ENCODE measurements at places on chromosomes 7 and 10. TPM values are rescaled to one million over a fixed set of nuclear protein-coding genes. Genes with fewer than 3 reads are reported as not detected.

- peak; percentile 55 for DNase-seq
Observed at GRCh38 chr7:100053215-100053614, 3.6 kb downstream of the ZSCAN21 start.

GRCh38 chr7:94355454-94355853, 39.2 kb upstream of the COL1A2 start:
- no peak for DNase-seq

GRCh38 chr7:148699024-148699781, 500 bp downstream of the CUL1 start:
- peak; percentile 51 for DNase-seq

DNA sequence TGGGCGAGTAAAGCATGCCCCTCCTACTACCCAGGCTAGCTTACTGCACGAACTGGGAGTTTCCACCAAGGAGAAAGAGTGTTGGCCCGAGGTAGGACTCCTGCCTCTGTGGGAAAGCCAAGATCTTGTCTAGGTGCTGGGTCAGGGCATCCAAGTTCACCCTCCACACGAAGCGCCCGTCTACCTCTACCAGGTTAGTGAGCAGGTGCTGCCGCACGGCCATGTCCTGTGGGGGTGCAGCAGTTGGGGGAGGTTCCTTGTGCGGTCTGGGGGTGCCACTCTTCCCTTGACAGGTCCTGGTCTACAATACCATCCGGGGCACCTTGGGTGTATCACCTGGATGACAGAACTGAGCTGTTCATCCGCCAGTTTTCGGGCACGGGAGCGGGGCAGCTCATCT, 1.7 kb downstream of the ABHD11 start:
- DNase-seq = no peak

DNA sequence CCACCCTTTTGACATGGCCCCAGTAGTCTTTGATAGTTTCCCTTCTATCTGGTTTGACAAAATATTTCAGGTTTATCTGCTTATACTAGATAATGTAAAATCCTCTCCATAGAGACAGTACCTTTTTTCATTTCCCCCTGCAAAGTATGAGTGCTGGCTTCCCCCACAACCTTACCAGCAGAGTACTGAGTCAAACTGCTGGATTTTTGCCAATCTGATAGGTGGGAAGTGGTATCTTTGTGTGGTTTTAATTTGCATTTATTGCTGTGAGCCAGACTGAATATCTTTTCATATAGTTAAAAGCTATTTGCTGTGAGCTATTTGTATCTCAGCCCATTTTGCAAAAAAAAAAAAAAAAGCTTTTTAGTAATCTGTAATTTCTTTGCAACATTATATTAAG, 32.1 kb upstream of the HECTD2 start:
- peak; percentile 30 for DNase-seq

- no peak for DNase-seq
Observed at GRCh38 chr7:55504093-55504859, 68.0 kb downstream of the VOPP1 start.

Gene CUL1
- polyA plus RNA-seq = 30.0 TPM

Gene LUC7L2
- polyA plus RNA-seq = 74.7 TPM
